Stimulated activated CD4-positive, alpha-beta T cell treated with anti-CD3 and anti-CD28 coated beads, Interleukin-4, amount 100 ng/mL, for 24 hours (primary cell): ENCODE measurements at places on chromosomes 6 and 20.

DNA sequence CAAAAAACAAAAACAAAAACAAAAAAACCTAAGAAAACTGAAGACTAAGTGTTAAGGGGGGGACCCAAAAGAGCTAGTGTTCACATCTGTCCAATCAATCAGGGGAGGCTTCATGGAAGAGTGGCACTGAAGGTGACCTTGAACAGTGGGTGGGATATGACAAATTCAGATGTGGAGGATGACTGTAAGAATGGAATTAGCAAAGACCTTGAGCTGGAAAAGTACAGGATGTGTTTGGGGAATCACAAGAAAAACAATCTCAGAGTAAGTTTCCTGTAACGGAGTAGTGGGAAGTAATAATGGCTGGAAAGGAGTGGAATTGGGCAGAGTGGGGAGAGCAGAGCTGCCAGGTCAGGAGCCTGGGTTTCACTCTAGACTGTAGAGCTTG, 2.9 kb upstream of the IER3 start:
- no peak for DNase-seq

DNA sequence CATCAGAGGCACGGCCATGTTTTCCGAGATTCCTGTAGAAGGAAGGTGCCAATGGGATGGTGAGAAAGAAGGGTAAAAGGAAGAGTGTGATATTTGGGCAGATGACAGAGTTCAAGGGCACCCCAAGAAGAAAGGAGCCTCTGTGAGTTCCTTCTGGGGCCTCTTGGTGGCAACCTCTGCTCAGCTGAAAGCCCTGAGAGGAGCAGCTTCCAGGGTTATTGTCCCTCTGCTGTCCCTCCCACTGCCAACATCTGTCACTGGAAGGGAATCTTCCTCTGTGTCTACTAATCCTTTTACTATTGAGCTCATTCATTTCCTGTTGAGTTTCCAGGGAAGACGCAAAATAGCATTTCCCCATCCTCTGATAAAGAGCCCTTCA, 40.0 kb upstream of the KCNK16 start:
- DNase-seq: no peak

- DNase-seq: no peak
Observed at GRCh38 chr6:5753209-5753608, 253.5 kb downstream of the NRN1 start.

DNA sequence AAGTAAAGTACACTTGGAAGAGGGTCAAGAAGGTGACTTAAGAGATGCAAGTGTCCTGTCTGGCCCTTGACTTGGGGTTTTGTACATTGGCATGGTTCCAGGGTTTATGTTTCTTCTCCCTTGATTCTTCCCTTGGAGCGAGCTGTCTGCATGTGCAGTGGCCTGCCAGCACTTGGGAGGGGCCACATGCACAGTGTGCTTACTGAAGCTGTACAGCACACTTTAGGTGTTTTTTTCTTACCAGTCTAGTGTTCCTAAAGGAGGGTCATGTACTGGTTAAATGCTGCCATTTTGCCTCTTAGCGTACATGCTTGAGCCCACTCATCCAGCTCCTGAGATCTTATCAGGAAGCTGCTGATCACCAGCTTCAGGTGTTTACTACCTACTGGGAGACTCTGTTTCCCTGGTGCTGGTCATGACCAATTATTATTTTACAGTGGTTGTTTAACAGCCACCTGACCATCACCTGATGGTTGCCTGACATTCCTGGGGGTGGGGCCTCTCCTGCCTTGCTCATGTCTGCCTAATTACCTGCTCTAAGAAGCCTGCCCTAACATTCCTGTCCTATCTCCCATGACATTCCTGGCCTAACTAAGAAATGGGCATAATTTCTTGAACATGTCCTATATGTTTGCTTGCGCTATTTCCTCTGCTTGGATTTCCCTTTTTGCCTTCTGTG, 182.9 kb downstream of the MCHR2 start:
- DNase-seq: no peak

- DNase-seq: no peak
Observed at GRCh38 chr20:50313827-50314677, 123.4 kb downstream of the CEBPB start.

- no peak for DNase-seq
Observed at GRCh38 chr6:41470029-41470330, 76.2 kb upstream of the FOXP4 start.

- DNase-seq: no peak
Observed at GRCh38 chr6:137941995-137942394, 74.9 kb downstream of the TNFAIP3 start.

DNA sequence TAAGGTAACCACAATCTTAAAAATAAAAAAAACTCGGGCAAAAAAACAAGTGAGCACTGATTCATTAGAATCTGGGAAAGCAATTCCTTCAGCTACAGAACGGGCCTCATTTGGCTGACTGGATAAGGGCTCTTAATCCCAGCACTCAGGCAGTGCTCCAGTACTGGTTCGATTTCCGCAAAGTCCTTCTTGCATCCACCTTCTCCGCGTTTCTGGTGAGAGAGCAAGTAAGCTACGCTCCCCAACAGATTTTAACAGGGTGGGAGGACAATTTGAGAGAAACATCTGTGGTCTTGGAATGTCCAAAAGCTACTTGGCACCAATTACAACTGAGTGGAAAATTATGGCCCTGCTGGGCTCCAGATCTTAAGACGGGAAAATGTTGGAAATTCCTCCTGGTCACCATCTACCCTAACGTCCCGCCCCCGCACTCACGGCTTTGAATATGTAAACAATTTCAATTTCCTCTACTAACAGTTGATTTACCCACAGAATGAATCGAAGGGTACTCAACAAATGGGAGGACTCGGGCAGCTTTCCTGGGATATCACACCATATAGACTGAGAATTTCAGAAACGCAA, 18.1 kb upstream of the ZSCAN9 start:
- no peak for DNase-seq

DNA sequence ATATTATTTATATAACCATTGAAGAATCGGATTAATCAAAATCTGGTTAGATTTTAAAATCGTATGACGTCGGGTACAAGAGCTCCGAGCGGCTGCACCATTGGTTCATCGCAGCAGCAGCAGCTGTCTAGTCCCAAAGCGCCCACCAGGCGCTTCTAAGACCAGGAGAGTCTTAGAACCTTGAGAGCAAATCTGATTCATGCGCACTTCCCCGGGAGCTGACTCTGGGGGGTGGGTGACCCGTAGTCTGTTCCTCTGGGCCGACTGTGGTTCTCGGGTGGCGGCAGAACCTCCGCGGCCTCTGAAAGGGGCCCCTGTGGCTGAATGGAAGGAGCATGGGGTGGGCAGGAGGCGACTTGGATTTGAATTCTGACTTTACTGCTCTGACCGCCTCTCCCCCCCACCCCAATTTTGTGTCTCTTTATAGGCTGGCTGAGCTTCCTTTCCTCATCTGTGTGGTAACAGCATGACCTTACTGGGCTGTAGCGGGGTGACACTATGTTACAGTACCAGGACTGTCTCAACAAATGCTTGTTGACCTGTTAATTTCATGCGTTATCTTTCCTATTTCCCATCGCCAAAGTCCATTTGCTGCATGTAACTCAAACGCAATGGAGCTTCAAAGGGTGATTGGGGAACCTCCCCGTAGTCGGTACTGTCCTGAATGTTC, 119.7 kb downstream of the RTN4IP1 start:
- DNase-seq: no peak
